ENCODE measurements at places on chromosomes 13 and 19.
A peak's percentile ranks its signal among the peaks of the same experiment; 100 is the strongest.

DNA sequence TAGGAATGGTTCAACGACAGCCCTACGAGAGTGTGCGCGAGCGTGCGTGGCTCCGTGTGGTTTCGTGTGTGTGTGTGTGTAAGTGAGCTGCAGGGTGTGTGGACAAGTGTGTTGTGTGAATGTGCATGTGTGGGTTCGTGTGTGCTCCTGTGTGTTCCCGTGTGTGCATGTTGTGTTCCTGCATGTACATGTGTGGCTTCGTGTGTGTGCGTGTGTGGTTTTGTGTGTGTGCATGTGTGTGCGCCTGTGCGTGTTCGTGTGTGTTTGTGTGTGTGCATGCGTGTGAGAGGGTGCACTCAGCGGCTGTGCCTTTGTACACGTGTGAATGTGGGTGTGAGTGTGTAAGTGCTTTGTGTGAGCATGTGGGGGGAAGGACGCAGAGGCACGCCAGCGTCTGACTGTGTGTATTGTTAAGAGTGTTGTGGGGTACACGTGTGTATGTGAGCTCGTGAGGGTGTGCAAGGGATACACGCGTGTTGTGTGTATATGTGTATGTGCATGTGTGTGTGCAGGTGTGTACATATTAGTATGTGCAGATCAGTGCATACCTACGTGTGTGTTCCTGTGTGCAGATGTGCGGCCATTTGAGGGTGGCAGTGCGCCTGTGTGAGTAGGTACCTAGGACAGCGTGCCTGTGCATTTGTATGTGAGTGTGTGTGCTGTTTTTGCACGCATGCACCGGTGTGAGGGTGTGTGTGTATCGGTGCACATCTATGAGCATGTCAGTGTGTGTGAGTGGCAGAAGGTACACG, 24.3 kb upstream of the ONECUT3 start:
- no peak for DNase-seq

DNA sequence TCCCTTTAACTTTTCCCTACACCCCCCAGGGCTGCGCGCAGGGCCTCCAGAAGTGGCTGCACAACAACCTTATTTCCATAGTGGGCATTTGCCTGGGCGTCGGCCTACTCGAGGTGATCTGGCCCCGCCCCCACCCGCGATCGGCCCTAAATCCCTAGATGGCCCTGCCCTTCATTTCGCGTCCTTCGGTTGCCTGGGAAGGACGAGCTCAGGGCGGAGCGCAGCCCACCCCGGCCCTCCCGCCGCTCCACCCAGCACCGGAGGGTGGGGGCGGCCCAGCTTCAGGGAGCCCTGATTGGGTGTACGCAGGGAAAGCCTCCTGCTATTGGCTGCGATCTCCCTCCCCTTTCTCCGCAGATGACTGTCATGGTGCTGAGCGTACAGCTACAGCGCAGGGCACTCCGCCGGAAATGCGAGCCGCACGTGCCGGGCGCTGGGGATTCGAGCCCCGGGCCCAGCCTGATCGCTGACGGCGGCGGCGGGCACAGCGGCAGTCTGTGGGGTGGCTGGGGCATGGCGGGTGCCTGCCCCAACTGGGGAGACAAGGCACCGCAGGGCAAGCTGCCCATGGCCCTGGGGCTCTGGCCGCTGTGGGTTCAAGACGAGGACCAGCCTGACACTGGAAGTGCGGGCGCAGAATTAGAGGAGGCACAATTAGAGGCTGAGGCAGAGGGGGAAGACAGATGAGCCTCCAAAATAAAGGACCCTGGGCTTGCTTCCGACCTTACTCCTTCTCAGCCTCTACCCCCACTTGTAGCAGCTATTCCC, 4.3 kb downstream of the CD37 start:
- peak; percentile 73 for DNase-seq

GRCh38 chr19:46021531-46022041, 1.3 kb downstream of the PGLYRP1 start:
- no peak for DNase-seq

- DNase-seq: no peak
These were observed 334.2 kb upstream of the SGCG start for GRCh38 chr13:22846551-22846950.

DNA sequence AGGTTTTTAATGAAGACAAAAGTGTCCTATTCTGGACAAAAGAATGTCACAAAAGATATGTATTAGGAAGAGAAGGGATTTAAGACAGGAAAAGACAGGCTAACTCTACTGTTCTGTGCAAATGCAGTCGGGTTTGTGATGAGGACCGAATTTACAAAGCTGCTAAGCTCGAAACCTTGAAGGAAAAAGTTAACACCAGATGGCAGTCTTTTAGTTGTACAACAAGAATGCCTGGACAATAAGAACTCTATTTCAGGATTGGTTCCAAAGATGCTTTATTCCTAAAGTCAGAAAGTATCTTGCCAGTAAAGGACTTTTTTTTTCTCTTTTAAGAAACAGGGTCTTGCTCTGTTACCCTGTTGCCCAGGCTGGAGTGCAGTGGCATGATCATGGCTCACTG, 51.1 kb downstream of the HS6ST3 start:
- peak; percentile 1 for DNase-seq

DNA sequence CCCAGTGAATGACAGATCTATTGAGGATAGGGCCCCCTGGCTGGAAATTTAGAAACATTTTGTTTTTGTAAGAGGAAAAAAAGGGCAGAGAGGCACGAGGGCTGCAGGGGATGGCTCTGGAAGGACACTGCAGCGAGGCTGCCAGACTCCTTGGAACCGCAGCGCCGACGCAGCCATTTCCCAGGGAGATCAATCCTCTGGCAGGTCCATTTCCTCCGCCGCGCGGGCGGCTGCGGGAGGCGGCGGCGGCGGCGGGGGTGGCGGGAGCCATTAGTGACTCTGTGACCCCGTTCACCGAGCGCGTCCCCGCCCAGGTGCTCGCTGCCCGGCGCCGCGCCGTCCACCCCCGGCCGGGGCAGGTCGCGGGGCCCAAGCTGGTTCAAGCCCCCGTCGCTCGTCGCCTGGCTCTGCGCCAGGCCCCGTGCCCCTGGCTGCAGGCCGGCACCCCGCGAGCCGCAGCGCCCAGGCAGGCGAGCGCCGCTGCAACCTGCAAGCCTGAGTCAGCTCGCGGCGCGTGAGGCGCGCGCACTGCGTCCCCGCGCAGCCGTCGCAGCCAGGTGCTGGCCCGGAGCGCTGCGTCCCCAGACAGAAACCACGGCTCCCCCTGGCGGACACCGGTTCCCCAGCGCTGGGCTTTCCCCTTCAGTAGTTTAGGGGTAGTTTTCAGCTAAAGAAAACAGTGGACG, 192.6 kb downstream of the KATNAL1 start:
- DNase-seq: peak; percentile 47

DNA sequence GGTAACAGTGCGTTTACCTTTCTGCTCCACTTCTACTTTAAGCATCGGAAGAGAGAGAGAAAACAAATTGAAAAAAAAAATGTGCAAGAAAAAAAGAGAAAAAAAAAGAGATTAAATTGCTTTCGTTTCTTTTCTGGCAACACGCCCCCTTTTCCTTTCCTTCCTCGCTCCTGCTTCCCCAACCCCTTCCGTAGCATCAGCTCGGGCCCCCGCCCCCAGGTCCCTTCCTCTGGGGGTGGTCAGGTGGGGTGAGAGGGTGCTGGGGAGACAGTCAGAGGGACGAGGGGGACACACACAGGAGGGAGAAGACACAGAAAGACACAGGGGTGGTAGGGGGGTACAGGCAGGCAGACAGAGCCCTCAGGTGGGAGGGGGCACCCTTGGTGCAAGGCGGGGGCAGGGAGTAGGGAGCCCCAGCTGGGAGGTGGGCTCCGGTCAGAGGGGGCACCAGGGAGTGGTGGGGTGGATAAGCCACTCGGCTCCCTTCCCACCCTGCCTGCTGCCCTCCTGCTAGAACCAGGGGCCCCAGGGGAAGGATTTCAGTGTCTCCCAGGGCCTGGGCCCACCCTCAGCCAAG, 30.7 kb upstream of the ASF1B start:
- DNase-seq: no peak

- DNase-seq: peak; percentile 20
These were observed 11.5 kb downstream of the CCDC124 start for GRCh38 chr19:17944301-17944700.

- no peak for DNase-seq
These were observed 123.2 kb upstream of the UFM1 start for GRCh38 chr13:38226496-38226895.

DNA sequence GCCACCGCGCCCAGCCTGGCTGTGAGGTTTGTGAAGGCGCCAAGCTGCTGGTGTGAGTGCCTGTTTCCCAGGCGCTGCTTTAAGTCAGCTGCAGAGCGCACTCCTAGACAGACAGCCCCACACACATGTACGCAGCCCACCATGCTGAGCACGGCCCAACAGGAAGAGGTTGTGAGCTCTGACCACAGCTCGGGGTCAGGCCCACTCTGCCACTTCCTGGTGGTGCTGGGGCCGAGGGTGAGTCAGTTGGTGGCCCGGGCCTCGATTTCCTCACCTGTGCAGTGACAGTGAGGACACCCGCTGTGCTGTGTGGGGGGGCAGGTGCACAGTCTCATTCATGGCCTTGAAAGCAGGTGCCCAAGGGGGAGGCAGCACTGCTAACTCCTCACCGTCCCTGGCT, 106.7 kb downstream of the KDM4B start:
- no peak for DNase-seq

DNA sequence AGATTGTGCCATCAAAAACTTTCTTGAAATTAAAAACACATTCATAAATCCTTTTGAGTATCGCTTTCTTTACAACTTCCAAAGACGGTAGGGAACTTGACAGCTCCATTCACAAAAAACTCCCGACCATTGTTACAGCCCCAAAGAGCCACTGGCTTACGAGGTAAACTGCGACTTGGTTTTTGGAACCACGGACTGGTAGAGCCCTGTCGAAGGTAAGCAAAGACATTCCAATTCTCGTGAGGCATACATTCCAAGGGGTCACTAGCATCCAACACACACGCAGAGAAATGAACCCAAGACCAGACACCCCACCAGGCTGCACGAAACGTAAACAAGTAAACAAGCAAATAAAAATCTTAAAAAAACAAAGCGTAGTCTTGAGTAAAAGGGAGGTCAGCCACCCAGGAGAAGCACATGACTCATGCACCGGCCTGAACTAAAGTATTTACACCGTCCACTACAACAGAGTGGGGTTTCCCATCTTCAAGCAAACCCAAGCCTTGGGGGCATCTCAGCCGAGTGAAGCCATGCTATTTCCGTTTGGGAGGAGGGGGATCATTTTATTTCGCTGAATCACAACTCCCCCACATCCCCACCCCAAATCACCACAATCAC, 1.4 kb downstream of the BRD4 start:
- no peak for DNase-seq

DNA sequence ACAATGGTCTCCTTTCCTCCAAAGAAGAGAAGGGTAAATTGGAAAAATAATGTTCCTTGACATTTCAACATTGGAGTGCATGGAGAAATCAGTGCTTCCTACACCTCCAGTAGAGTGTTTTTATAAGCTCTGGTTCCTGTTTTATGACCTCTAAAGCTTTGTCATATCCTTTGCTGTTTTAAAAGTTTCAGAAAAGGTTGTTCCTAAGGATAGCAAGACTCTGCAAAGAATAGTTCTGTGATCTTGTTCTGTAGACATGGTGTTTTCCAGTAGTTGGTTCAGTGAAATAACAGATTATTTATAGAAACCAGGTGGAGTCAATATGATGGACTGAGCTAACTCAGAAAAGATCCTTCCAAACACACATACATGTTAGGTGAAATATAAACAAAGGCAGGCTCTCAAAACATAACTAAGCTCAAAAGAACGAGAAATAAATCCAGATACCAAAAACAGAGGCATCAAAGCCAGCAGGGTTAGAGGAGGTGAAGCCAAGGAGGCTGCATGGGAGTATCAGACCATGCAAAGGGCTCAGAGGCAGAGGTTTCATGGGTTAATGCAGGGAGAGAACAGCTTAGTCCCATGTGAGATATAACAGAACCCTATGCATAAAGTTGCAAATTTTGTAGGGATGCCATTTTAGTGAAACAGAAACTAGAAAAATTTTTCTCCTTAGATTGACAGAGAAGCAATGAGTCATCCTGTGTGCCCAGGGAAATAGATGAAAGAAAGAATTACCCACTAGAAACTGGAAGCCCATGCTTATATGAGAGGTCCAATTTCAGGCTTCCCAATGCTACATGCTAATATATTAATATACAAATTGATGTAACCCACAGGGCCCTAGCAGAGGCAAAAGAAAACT, 44.3 kb downstream of the SHISA2 start:
- no peak for DNase-seq

- DNase-seq: no peak
These were observed 92.9 kb upstream of the SGCG start for GRCh38 chr13:23087880-23088279.

GRCh38 chr13:30581582-30581981, 36.1 kb upstream of the USPL1 start:
- DNase-seq: no peak

DNA sequence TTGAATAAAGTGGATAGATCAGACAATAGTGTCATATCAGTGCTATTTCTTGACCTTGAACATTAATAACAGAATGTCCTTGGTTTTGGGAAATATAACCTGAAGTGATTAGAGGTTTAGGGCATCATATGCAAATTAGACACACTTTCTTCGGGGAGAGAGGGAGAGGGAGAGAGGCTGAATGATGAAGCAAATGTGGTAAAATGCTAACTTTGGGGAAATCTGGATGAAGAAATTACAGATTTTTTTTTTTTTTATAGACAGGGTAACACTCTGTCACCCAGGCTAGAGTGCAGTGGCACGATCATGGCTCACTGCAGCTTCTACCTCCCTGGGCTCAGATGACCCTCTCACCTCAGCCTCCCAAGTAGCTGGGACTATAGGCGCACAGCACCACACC, 3.9 kb upstream of the NCR1 start:
- DNase-seq: no peak

GRCh38 chr19:28862238-28862637, 350.7 kb downstream of the UQCRFS1 start:
- no peak for DNase-seq

- no peak for DNase-seq
These were observed 47.0 kb downstream of the GATAD2A start for GRCh38 chr19:19452243-19453124.

DNA sequence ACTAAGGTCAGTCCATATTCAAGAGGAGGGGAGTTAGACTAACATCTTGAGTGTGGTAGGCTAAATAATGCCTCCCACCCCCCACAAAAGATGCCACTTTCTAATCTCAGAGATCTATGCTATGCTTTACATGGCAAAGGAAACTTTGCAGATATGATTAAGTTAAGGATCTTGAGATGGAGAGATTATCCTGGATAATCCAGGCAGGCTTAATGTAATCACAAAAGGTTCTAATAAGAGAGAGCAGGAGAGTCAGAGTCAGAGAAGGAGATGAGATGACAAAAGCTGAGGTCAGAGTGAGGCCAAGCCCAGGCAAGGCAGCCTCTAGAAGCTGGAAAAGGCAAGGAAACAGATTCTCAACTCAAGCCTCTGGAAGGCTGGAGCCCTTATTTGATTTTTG, 1011.6 kb downstream of the PCDH9 start:
- DNase-seq: no peak

GRCh38 chr13:85462792-85463425, 336.3 kb downstream of the SLITRK6 start:
- no peak for DNase-seq

GRCh38 chr13:39296193-39296592, 257.9 kb downstream of the NHLRC3 start:
- DNase-seq: no peak

GRCh38 chr19:50693064-50693975, 26.3 kb downstream of the SHANK1 start:
- no peak for DNase-seq

All from fibroblast of skin of left quadriceps (primary cell).